Breast epithelium (tissue), 4 donors: ENCODE measurements at places on chromosomes 5 and 9. TPM values are rescaled to one million over a fixed set of nuclear protein-coding genes. Genes with fewer than 3 reads are reported as not detected.

The SUSD3 gene
- total RNA-seq = 45.9 TPM

The PDE6A gene
- not detected for total RNA-seq

The RGS14 gene
- total RNA-seq = 16.4 TPM

The CMYA5 gene
- total RNA-seq = 132 TPM

The MSMP gene
- total RNA-seq = not detected

The PTGES gene
- 21.8 TPM for total RNA-seq

The SMIM33 gene
- total RNA-seq = not detected

The CARD6 gene
- 16.1 TPM for total RNA-seq

The IGFBPL1 gene
- not detected for total RNA-seq

The SLC6A18 gene
- total RNA-seq = not detected

The SEMA4D gene
- 24.6 TPM for total RNA-seq

GRCh38 chr9:5982317-5982716 is 33.1 kb downstream of the RANBP6 start:
- H3K27me3 ChIP-seq = no peaks in the 10 kb centered on the region
- no peak for DNase-seq
- H3K27ac ChIP-seq = no peak overlapping the region

- H3K4me1 ChIP-seq = no peaks in the 10 kb centered on the region
- no peaks in the 10 kb centered on the region for H3K27me3 ChIP-seq
- no peak for DNase-seq
- no peak overlapping the region for H3K27ac ChIP-seq
- no peaks in the 10 kb centered on the region for H3K36me3 ChIP-seq
Observed at GRCh38 chr5:149326611-149327010, 18.7 kb upstream of the GRPEL2 start.

- no peaks in the 10 kb centered on the region for H3K27me3 ChIP-seq
- H3K4me1 ChIP-seq = no peaks in the 10 kb centered on the region
- no peaks in the 10 kb centered on the region for H3K36me3 ChIP-seq
- DNase-seq = no peak
- H3K27ac ChIP-seq = no peak overlapping the region
Observed at GRCh38 chr9:85897848-85898247, 43.1 kb upstream of the NAA35 start.

DNA sequence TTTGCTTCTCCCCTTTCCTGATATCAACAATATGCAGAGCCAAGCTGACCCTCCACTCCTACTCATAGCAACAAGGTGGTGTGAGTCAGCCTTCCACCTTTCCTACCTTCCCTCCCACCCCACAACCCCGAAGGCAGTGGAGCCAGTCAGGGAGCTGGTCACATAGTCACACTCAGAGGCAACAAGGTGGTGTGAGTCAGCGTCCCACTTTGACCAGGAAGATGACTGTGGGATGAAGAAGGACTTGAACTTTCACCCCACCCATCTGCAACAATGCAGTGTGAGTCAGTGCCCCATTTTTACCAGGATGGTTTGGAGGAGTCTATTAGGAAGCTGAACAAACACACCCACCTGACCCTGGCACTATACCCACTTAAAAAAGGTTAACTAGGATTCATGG is 30.1 kb upstream of the ZNF782 start:
- DNase-seq = no peak
- no peak overlapping the region for H3K4me3 ChIP-seq
- no peaks in the 10 kb centered on the region for H3K4me1 ChIP-seq
- H3K36me3 ChIP-seq = no peaks in the 10 kb centered on the region
- no peaks in the 10 kb centered on the region for H3K27me3 ChIP-seq

DNA sequence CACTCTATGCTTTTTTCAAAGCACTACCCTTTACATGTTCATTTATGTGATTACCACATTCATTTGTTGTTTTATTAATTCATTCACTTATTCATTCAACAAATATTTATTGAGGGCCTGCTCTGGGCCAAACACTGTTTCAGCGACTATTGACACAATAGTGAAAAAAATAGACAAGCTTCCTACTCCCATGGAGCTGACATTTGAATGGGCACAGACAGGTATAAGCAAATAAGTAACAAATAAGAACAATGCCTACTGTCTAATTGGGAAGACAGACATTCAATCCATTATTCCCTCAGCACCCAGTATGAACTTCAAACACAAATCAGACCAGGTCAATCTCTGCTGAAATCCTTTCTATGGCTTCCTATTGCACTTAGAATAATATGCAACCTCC is 156.9 kb upstream of the NR3C1 start:
- H3K27ac ChIP-seq = no peak overlapping the region
- H3K4me1 ChIP-seq = no peaks in the 10 kb centered on the region
- no peaks in the 10 kb centered on the region for H3K36me3 ChIP-seq
- DNase-seq = no peak
- H3K27me3 ChIP-seq = no peaks in the 10 kb centered on the region
- H3K4me3 ChIP-seq = no peak overlapping the region

DNA sequence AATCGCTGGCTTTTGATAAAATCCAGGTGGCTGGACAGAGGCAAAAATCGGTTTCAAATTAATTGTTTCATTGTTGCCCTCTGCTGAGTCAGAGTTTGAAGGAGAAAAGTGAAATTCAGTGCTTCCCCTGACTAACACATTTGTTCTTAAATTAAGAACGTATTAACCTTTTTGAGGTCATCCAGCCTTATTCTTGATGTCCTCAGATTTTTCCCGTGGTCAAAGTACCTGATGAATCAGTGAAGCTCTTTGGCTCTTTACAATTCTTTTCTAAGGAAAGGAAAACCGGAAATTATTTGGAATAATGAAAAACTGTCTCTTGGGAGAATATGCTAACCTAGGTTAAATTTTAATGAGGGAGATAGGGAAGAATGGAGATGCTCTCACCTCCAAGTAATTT is 21.6 kb downstream of the OSMR start:
- H3K27me3 ChIP-seq = no peaks in the 10 kb centered on the region
- no peaks in the 10 kb centered on the region for H3K36me3 ChIP-seq
- H3K4me1 ChIP-seq = no peaks in the 10 kb centered on the region
- DNase-seq = no peak

DNA sequence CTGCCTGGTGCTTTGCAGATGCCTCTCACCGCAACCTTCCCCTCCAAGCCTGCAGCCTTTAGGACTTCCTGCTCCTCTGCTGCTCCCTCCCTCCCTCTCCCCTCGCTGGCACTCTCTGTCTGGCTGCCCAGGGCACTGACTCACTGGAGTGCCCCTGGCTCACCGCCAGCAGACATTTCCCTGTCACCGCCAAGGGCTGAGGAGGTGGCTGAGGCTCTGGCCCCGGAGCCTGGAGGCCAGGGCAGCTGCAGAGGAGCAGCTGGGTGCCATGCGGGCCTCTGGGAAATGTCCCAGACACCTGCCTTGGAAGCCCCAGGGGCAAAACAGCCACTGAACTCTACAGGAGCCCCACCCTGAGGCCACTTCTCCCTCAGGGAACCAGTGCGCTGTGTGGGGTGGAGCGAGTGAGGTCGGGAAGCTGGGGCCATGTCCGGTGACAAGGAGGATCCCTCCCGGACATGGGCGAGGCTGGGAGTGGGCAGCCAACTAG is 53.4 kb downstream of the TENT4A start:
- H3K27me3 ChIP-seq = no peaks in the 10 kb centered on the region
- no peak overlapping the region for H3K4me3 ChIP-seq
- no peaks in the 10 kb centered on the region for H3K36me3 ChIP-seq
- no peaks in the 10 kb centered on the region for H3K4me1 ChIP-seq

DNA sequence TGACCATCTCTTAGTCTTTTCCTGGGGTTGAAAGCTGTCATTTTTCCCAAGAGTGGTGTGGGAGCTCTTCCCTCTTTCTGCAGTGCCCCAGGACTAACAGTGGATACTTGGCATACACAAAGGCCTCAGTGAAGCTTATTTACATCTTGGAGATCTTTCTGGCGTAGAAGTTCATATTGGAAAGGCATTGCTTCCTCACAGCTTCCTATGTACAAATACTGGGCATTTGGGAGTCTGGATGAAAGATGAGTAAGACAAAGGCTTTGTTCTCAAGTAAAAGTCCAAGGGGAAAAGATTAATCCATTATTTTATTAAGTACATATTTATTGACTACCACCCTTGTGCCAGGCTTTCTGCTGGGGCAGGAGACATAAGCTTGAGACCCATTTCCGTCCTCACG is 22.0 kb downstream of the MAP3K1 start:
- H3K4me1 ChIP-seq = no peaks in the 10 kb centered on the region
- H3K27me3 ChIP-seq = no peaks in the 10 kb centered on the region
- H3K4me3 ChIP-seq = no peak overlapping the region
- peak overlapping the region; percentile 62 for H3K27ac ChIP-seq
- DNase-seq = no peak
- no peaks in the 10 kb centered on the region for H3K36me3 ChIP-seq

DNA sequence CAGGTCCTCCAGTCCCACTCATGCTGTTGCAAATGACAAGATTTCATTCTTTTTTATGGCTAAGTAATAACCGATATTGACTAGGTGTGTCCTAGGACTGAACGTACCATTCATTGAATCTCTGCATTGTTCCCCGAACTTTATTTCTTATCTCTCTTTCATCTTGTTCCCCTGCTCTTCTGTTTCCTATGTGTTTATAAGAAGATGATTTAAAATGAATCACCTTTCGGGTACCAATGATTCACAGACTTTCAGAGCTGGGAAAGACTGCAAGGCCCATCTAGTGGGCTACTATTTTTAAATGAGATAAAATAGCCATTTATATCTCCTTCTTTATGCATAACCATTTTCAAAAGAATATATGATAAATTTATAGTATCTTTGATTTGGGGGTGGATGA is 133.0 kb downstream of the CDH18 start:
- no peaks in the 10 kb centered on the region for H3K4me1 ChIP-seq
- no peaks in the 10 kb centered on the region for H3K27me3 ChIP-seq
- DNase-seq = no peak
- no peak overlapping the region for H3K27ac ChIP-seq

DNA sequence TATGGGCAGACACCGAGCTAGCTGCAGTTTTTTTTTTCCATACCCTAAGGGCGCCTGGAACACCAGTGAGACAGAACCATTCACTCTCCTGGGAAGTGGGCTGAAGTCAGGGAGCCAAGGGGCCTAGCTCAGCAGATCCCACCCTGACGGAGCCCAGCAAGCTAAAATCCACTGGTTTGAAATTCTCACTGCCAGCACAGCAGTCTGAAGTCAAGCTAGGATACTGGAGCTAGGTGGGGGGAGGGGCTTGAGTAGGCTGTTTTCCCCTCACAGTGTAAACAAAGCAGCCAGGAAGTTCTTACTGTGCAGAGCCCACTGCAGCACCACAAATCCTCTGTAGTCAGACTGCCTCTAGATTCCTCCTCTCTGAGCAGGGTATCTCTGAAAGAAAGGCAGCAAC is 151.7 kb upstream of the HCN1 start:
- no peaks in the 10 kb centered on the region for H3K36me3 ChIP-seq
- no peaks in the 10 kb centered on the region for H3K27me3 ChIP-seq
- no peak overlapping the region for H3K27ac ChIP-seq
- no peak for DNase-seq
- H3K4me3 ChIP-seq = no peak overlapping the region

- H3K4me1 ChIP-seq = peaks cover 8% of the 10 kb centered on the region
- no peaks in the 10 kb centered on the region for H3K36me3 ChIP-seq
- H3K27me3 ChIP-seq = peaks cover 7% of the 10 kb centered on the region
- no peak for DNase-seq
Observed at GRCh38 chr5:123087173-123088030, 1.6 kb upstream of the PRDM6 start.

GRCh38 chr9:94867281-94867841 is 140.9 kb downstream of the AOPEP start:
- H3K4me1 ChIP-seq = no peaks in the 10 kb centered on the region
- no peaks in the 10 kb centered on the region for H3K36me3 ChIP-seq
- no peak overlapping the region for H3K4me3 ChIP-seq
- DNase-seq = peak; percentile 63
- H3K27me3 ChIP-seq = no peaks in the 10 kb centered on the region

DNA sequence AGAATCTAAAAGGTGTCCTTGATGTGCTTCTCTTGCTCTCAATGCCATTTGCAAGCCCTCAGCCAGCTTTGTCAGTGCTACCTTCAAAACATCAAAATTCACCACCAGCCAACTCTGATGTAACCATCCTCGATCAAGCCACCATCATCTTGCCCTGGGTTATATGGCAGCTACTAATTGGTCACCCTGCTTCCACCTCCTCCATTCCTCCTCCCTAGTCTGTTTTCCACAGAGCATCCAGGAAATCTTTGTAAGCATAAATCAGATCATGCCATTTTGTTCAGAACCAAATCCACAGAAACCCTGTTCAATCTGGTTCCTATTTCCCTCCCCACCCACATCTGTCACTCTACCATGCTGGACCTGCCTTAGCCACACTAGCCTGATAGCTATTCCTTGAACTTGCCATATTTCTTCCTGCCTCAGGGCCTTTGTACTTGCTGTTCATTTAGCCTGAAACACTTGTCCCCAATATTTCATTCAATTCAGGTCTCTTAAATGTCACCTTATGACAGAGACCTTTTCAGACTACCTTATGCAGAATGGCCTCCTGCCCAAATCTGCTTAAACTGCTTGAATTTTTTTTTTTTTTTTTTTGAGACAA is 1.9 kb upstream of the B4GALT1 start:
- no peaks in the 10 kb centered on the region for H3K36me3 ChIP-seq
- H3K27me3 ChIP-seq = no peaks in the 10 kb centered on the region
- peaks cover 14% of the 10 kb centered on the region for H3K4me1 ChIP-seq
- peak overlapping the region; percentile 99 for H3K27ac ChIP-seq
- no peak overlapping the region for H3K4me3 ChIP-seq

DNA sequence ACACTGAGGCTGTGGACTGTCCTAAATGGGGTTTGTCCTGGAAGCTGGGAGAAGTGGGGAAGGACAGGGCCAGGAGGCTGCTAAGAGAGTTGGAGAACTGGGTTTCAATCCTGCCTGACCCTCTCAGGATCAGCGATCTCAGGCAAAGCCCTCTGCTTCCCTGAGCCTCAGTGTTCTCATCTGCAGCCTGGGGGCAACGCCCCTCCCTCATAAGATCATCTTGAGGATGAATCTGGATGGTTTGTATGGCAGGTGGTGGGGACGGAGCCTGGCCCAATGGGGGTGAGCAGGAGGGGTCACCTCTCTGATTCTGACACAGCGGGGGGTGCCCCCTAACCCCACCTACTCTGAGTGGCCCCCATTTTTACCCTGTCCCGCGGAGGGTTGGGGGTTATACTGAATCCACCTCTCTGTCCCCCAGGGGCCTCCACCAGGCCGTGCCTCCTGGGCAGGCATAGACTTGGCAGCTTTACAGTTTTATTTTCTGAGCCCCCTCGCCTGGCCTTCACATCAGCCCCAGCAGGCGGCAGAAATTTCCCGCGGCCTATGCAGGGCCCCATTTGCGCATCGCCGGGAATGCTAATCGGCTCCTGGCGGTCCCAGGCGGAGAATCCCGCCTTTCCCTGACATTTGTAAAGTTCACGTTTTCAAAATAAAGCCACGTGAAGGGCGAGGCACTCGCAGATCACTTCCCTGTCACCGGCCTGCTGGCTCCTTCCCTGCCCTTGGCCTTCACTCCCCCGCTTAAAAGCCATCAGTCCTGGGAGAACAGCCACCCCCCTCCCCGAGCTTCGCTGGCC is 17.8 kb upstream of the LAMC3 start:
- H3K27ac ChIP-seq = no peak overlapping the region
- no peaks in the 10 kb centered on the region for H3K27me3 ChIP-seq
- no peak for DNase-seq
- H3K4me3 ChIP-seq = no peak overlapping the region
- H3K4me1 ChIP-seq = no peaks in the 10 kb centered on the region

GRCh38 chr5:55544341-55544740 is 9.6 kb upstream of the PLPP1 start:
- no peaks in the 10 kb centered on the region for H3K36me3 ChIP-seq
- no peak overlapping the region for H3K27ac ChIP-seq
- no peaks in the 10 kb centered on the region for H3K27me3 ChIP-seq
- no peaks in the 10 kb centered on the region for H3K4me1 ChIP-seq
- no peak for DNase-seq
- H3K4me3 ChIP-seq = no peak overlapping the region
